ENCODE measurements at places on chromosomes 11 and 22. TPM values are rescaled to one million over a fixed set of nuclear protein-coding genes. Genes with fewer than 3 reads are reported as not detected.

DNA sequence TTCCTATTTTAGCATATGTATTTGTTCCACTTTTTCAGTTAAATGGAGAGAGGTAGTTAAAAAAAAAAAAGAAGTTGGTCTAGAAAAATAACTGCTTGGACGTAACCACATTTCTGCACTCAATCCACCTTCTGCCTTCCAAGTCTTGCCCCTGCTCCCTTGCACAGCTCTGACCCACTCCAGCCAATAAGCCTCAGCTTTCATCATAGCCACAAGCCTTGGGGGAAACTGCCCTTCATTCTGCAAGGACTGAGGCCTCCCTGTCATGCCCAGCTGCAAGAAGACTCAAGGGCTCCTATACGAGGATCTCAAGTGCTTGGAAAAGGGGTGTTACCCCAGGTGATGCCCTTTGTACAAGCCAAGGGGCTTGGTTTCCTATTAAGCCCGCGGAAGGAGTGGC lies 36.0 kb upstream of the OAF start:
- DNase-seq: no peak

DNA sequence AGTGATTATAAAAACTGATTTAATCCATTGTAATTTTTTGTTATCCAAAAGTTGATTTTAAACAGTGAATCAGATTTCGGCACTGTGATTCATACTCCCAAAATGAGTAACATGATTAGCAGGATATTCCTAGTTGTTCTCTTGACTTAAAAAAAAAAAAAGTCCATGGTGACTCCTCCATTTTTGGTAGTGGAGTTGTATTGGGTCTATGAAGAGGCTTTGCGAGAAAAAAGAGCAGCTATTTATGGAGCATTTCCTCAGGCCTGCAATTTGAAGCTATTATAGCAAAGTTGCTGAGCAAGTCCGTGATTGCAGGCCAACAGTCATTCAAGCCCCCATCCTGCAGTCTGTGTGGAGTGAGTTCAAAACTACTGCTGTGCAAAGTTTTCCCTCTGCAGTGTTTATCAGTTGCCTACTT lies 28.8 kb downstream of the YAP1 start:
- no peak for DNase-seq

- DNase-seq: no peak
These were observed 110.1 kb downstream of the CCDC81 start for GRCh38 chr11:86484795-86485166.

- DNase-seq: peak; percentile 47
These were observed 590.0 kb downstream of the METTL15 start for GRCh38 chr11:28697920-28698827.

DNA sequence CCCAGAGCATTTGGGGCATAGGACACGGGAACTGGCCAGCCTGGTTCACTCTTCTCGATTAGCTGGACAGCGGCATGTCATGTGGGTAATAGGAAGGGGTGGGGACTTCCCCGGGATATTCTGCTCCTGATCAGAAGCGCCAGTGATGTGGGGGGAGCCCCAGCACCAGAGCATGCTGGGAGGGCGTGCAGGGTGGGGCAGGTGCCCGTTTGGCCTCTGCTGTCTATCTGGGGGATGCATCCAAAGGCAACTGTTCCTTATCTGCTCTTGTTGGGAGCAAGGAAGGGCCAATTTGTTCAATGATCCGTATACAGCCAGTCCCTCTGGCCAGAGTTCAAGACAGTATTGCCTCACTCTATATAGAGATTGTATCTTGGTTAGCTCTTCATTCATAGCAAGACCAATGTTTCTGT lies 43.6 kb downstream of the PPARA start:
- DNase-seq: no peak

- DNase-seq: no peak
These were observed 11.9 kb downstream of the SLC25A18 start for GRCh38 chr22:17575151-17575550.

- no peak for DNase-seq
These were observed 7.9 kb downstream of the SLC35C1 start for GRCh38 chr11:45812581-45813548.

GRCh38 chr11:120180551-120181232 lies 30.1 kb upstream of the OAF start:
- no peak for DNase-seq

DNA sequence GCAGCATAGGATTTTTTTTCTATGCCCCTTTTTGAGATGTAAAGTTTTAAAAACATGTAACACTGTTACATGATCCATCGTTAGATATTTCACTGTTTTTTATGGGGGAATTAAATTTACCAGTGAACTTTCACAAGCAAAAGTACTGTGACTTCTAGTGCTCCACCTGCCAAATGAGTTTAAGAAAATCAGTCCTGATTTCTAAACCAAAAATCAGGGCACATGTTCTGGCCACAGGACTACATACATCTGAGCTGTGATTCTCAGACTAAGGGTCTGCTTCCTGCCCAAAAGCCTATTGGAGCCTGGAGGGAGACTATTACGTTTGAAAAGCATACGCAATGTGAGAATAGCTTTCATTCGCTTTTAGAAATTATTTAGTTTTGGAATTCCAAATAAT lies 22.5 kb downstream of the TMPRSS13 start:
- DNase-seq: no peak

DNA sequence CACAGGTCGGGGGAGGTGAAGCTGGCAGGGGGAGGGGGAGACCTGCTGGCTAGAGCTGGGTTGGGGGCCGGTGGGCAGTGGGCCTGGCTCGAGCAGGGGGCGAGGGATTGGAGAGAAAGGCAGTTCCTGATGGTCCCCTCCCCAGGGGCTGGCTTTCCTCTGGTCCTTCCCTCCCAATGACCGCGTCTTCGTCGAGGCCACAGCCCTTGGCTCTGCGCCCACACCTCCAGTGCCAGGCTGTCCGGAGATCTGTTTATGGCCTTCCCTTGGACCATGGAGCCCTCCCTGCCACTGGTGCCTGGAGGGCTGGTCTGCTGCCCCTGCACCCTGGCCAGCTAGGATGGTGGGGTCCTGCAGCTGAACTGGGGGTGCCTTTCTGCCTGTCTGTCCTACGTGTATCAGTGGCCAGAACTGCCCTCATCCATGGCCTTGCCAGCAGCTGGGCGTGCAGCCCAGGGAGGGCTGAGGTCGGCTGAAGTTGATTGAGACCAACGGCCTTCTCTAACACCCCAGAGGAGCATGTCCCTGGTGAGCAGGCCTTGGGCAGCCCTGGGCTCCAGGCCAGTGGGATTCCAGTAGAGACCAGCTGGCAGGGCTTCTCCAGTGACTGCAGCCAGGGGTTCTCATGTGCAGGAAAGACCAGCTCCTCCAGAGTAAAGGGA lies 12.3 kb downstream of the TANGO2 start:
- DNase-seq: no peak

DNA sequence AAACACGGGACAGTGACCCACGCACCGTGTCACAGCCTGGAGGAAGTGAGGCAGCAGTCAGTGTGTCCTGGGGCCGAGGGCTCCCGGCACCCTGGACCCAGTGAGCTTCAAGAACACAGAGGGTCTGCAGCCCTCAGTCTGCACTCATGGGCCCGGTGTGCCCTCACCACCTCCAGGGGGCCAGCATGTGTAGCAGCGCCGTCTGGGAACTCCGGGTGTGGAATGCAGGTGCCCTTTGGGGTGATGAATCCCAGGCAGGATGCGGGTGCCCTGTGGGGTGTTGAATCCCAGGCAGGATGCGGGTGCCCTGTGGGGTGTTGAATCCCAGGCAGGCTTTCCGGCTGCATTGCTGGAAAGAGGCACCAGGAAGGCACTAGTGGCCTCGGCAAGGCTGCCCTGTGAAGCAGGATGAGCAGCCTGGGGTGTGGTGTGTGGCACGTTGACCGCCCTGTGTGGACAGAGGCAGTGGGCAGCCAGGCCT lies 1399.9 kb downstream of the BRD1 start:
- no peak for DNase-seq

DNA sequence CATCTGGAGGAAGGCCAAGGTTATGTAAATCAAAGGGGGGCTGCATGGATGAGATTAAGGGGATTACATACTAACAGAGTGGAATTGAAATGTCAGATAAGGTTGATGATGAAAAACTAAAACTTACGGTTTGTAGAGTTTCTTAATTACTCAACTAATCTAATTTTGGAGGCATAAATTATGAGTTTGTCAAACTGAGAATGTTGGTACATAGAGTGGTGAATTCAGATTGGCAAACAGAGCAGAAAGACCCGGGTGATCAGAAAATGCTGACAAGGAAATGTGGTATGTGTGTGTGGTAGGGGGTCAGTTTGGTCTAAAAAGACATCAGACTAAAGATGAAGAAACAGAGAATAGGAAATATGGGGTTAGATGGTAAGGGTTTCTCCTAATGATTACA lies 11.0 kb downstream of the MS4A6E start:
- no peak for DNase-seq

GRCh38 chr11:72682858-72683243 lies 8.6 kb upstream of the PDE2A start:
- DNase-seq: no peak

GRCh38 chr11:113270080-113270479 lies 44.3 kb upstream of the TTC12 start:
- no peak for DNase-seq

The TRIM49D2 gene
- polyA plus RNA-seq: not detected

The NELL1 gene
- polyA plus RNA-seq: 2.8 TPM

The MS4A3 gene
- polyA plus RNA-seq: 0.77 TPM

The MRGPRE gene
- not detected for polyA plus RNA-seq

The MLC1 gene
- 0.82 TPM for polyA plus RNA-seq

The ARHGAP1 gene
- 54.1 TPM for polyA plus RNA-seq

The CCDC87 gene
- polyA plus RNA-seq: 0.36 TPM

All from renal pelvis (tissue), 12 donors.